KBM-7 (cell line): ENCODE measurements at places on chromosomes 6 and 20.

DNA sequence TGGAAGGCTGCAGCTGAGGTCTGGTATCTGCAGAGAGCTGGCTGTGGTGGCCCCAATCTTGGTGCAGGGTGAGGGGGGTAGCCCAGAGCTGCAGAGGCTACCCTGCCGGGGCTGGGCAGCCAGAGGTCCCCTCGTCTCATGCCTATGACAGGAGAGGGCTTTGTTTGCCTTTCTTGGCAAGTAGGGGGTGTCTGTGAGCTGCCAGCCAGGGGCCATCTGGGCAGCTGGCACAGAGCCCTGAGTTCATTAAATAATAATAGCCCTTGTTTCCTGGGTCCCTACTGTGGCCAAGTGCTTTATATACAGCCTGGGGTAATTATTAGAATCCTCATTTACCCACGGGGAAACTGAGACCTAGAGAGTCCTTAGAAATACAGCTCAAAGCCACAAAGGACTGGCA is 66.6 kb downstream of the EZR start:
- no peak for DNase-seq

- DNase-seq: peak; percentile 43
Observed at GRCh38 chr20:37317994-37318640, 27.8 kb upstream of the SRC start.

GRCh38 chr6:38131527-38131965 is 312.0 kb downstream of the ZFAND3 start:
- no peak for DNase-seq

GRCh38 chr6:141726248-141726647 is 406.5 kb upstream of the GJE1 start:
- DNase-seq: no peak

DNA sequence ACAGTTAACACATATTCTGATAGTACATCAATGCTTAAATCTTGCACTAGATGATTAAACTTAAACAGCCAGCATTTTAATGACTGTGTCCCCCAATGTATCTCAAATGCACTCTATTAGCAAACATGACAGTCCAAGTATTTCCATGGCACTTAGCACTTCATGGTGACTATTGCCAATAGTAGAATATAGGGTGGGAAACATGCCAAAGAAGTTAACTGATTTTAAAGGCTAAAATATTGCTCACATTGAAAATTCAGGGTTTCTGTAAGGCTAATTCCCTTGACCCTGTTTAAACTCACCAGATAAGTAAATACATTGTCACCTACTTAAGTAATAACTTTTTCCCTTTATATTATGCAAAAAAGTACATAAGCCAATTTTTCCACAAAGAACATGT is 266.9 kb downstream of the TBC1D32 start:
- no peak for DNase-seq

- no peak for DNase-seq
Observed at GRCh38 chr6:53634184-53634631, 31.3 kb downstream of the KLHL31 start.

GRCh38 chr6:10681795-10682194 is 12.6 kb downstream of the C6orf52 start:
- DNase-seq: no peak

DNA sequence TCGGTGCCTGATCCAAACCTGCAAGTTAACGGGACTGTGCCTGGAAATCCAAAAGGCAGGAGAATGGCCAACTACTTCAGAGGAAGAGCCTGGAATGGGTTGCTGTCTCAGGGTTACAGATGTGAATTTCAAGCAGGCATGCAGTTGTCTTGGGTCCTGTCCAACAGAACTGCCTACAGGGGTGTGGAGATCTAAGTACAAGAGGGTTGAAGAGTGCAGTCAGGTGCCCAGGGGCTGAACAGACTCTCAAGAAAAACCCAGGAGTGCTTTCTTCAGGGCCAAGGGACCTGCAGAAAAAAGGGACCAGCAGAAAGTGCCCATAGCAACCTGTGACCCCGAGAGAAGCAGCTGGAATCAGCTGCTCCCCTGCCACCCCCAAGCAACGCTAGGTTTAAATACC is 71.0 kb downstream of the PREP start:
- no peak for DNase-seq

GRCh38 chr6:85460921-85461797 is 11.3 kb downstream of the NT5E start:
- DNase-seq: peak; percentile 17

- no peak for DNase-seq
Observed at GRCh38 chr20:7728338-7728737, 211.9 kb downstream of the HAO1 start.

DNA sequence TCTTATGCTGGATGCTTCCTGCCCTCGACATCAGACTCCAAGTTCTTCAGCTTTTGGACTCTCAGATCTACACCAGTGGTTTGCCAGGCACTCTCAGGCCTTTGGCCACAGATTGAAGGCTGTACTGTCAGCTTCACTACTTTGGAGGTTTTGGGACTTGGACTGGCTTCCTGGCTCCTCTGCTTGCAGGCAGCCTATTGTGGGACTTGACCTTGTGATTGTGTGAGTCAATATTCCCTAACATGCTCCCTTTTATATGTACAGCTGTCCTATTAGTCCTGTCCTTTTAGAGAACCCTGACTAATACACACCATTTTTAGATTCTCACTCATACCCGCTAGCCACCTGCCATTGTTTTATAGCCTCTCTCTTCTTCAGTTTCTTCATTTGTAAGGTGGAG is 382.1 kb upstream of the TSHZ2 start:
- DNase-seq: no peak

DNA sequence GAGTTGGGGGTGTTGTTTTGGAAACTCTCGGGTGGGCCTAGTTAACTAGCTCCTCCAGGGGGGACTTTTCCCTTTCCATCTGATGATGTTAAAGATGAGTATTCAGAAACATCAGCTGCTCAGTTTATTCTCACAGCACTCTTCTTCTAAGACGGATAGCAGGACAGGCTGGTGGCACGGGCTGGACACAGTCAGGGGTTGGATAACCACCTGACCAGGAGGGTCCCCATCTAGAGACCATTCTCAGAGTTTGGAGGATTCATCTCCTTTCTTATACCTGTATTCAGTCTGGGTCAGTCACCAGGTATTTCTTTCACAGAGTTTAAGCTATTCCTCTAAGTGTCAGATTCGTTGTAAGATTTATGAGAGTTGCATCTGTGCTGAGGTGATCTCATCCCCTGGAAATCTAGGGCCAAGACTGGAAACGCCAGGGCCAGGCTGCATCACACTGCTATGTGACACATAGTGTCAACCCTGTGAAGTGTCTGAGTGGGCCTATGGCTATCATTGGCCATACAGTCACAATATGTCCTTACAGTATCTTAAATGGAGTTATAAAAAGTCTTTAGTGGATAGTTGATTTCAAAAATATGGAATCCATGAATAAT is 111.7 kb downstream of the FAM50B start:
- no peak for DNase-seq

GRCh38 chr6:135535989-135536414 is 38.5 kb upstream of the AHI1 start:
- peak; percentile 71 for DNase-seq

DNA sequence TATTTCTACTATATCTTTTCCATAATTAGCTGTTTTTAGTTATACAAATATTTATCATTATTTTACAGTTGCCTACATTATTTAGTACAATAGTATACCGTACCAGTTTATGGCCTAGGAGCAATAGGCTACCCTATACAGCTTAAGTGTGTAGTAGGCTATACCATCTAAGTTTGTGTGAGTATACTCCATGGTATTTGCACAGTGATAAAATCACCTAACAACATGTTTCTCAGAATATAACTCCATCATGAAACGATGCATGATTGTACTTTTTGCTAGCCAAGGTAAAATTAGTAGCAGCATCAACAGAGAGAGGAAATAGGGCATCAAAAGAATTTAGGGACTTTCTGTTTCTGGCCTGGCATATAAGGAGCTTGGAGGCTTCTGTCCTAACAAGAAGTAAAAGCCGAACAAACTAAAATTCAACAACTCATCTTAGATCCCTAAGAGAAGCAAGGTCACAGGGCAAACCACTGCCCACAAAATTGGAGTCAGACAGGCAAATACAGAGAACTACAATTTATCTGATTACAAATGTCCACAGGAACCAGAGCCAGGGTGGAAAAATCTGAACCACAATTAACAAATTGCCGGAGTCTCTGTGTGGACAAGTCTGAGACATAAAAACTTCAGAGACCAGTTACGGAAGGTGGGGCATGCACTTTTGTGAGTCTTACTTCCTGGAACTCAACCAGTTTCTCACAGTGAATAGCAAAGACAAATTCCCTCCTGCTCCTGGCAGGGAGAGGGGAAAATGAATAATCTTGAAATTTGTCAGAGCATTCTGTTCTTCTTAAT is 671.4 kb downstream of the RFPL4B start:
- no peak for DNase-seq

DNA sequence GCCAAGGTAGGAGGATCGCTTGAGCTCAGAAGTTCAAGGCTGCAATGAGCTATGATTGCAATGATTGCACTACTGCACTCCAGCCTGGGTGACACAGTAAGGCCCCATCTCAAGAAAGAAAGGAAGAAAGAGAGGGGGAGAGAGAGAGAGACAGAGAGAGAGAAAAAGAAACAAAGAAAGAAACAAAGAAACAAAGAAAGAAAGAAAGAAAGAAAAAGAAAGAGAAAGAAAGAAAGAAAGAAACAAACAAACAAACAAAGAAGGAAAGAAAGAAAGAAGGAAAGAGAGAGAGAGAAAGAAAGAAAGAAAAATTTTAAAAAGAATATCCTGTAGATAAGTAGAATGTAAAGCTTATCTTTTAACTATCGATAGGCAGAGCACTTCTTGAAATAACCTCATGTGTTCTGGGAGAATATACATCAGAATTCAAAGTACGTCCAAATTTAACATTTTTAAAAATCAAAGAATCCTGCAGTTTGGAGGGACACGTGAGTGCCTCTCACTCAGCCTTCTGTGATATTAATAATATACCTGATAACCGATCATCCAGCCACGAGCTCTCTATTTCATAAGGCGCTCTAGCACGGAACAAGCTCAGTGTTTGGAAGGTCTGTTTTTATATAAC is 25.2 kb downstream of the MYLK4 start:
- no peak for DNase-seq

DNA sequence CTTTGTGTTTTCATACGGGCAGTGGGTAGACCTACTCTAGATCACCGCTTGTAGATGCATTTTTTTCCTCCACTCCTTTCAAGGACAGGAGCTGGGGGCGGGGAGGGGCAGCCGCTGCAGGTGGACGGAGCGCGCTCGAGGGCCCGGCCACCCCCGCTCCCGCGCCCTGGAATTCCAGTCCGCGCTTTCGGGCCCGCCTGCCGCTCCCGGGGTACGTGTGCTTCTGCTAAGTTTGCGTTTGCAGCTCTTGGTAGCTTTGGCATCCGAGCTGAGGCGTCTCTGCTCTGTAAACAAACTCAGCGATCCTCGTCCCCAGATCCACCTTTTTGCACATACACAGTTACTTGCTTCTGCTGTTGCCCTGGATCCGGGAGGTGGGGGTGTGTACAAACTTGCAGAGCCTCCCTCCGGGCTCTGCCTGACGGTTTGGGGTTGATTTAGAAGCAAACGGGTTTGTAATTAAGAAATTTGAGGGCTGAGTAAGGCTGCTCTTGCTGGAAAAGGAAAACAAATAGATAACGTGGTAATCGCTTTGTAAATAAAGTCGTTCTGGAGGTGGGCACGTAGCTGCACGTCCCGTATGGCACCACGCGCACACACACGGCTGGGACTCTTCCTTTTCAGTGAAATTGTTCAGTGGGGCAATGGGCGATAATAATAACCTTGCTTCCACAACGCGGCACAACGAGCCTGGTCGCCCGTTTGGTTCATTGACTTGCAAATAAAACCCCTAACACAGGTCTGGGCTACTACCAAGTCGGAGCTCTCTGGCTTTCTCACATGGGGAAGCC is 973 bp upstream of the CITED2 start:
- peak; percentile 97 for DNase-seq

DNA sequence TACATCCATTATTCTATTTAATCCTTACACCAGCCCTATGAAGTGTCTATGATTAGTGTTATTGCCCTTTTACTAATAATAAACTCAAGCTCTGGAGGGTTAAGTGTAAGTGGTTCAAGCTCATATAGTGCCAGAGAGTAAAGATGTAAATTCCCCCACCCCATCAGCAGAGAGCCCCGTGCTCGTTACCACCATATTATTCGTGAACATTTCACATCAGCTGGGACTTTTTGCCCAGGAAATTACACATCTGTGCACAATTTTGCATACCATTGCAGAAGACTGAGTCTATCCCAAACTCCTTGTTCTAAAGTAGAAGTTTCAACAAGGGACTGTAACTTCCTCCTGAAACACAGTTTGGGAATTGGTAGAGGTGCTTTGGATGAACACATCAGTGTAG is 220.1 kb downstream of the BCAS1 start:
- no peak for DNase-seq

- peak; percentile 66 for DNase-seq
Observed at GRCh38 chr6:168370310-168370991, 50.9 kb upstream of the DACT2 start.

DNA sequence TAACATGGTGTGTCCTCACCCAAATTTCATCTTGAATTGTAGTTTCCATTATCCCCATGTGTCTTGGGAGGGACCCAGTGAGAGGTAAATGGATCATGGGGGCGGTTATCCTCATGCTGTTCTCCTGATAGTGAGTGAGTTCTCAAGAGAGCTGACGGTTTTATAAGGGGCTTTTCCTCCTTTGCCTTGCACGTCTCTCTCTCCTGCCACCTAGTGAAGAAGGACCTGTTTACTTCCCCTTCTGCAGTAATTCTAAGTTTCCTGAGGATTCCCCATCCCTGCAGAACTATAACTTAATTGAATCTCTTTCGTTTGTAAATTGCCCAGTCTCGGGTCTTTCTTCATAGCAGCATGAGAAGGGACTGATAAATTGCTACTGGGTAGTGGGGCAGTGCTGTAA is 789.3 kb downstream of the FRK start:
- no peak for DNase-seq

- peak; percentile 15 for DNase-seq
Observed at GRCh38 chr6:49423817-49424216, 39.2 kb downstream of the MMUT start.

DNA sequence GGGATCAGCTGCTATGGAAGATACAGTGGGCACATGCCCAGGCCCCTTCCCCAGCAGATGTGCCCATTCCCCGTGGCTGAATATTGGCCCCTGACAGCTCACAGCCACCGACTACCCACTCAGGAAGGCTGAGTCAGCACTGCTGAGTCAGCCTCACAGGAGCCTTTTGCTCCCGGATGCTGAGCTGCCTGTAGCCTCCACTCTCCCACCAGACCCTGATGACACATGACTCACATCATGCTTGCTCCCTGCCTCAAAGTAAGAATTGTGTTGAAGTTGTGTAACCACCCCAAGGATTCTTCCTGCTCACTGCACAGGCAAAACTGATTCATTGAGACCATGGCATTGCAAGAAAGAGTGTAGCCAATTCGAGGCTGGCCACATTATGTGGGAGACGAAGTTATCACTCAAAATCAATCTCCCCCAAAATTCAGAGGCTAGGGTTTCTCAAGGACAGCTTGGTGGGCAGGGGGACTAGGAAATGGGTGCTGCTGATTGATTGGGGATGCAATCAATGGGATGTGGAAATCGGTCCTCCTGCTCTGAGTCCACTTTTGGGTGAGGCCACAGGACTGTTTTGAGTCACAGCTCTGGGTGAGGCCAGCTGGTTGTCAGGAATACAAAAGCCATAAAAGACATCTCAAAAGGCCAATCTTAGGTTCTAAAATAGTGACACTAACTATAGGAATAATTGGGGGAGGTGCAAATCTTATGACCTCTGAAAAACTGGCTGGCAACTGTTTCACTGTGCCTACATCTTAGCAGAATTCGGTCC is 556.6 kb upstream of the CDH4 start:
- no peak for DNase-seq

GRCh38 chr6:46329568-46329967 is 158.8 kb upstream of the ENPP5 start:
- DNase-seq: no peak

GRCh38 chr6:136502786-136503185 is 47.4 kb downstream of the MAP7 start:
- peak; percentile 67 for DNase-seq

- DNase-seq: no peak
Observed at GRCh38 chr6:166165558-166166313, 1.9 kb downstream of the TBXT start.
